HT-29 (cell line): ENCODE measurements at places on chromosomes 6 and 20. TPM values are rescaled to one million over a fixed set of nuclear protein-coding genes. Genes with fewer than 3 reads are reported as not detected.

DNA sequence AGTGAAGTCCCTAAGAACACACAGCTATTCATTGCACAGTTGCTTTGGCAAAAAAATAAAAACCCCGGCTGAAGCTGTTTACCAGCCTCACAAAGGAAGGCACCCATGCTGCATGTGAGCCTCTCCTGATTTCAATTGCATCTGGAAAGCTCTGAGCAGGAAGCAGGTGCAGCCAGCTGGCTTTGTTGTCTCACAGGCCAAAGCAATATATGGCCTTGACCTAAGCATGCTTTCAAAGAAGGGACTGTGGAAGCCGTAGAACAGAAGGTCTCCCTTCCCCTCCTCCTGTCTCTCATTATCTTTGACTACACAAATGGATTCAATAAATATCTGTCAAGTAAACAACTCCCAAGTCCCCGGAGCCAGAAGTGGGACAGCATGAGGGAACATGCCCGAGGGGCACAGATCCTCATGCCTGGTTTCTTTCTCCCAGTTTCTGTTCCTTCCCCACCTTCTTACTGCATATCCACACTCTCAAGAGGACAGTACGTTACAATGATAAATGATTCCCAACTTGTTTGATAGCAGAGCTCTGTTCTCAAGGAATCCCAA, 57.2 kb upstream of the PCSK2 start:
- DNase-seq, result no peak

- no peak for DNase-seq
Measured at GRCh38 chr6:13038741-13039190, 289.6 kb downstream of the TBC1D7 start.

Gene CNBD2
- 13.7 and 14.5 TPM in 2 replicates for total RNA-seq

- no peak for DNase-seq
Measured at GRCh38 chr6:119442776-119443184, 93.2 kb upstream of the MAN1A1 start.

Gene MLIP
- total RNA-seq, result not detected in 2 replicates

DNA sequence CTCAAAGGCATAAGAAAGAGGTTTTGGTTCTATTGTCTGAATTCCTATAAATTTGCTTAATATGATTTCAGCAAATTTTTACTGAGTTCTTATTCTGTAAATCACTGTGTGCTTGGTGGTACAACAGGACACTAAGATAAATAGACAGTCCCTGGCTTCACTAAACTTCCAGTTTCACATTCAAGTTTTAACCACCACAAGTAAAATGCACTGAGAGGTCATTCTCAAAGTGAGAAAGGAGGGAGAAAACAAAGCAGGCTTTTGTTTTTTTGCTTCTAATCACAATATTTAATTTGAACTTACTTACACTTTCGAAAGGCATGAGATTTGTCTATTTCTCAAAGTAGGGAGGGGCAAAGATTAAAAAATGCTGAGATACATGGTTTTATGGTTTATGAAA, 445.7 kb downstream of the CDC5L start:
- DNase-seq, result no peak

Gene ATAT1
- 8.3 and 9.2 TPM in 2 replicates for total RNA-seq

DNA sequence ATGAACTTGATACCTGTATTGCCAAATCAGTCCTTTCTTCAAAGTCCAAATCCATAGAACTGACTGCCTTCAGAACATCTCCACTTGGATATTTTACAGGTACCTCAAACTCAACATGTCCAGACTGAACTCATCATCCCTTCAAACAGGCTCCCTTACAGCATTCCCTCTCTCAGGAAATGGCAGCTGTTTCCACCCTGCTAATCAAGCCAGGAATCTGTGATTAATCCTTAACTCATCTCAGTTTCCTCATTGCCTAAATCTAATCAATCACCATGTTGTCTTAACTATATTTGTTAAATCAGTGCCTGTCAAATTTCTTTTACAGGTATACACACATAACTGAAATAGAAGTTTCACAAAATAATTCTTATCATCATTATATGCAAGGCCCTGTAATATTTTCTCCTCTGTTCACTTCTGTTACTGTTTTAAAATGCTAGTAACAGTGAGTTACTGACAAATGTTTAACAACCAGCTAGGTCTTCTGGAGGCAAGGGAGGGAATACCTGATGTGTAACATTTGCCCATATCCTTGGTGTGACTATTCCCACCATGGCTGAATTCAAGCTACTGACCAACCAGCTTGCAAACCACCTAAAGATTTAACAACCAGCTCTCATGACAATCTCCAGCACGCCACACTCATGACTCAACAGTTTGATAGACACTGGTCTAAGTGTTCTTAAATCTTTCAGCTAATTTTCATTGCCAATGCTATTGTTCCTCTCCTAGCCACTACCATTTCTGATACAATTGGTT, 124.9 kb downstream of the ADAT2 start:
- peak; percentile 38 for DNase-seq

GRCh38 chr20:3342766-3343165, 64.7 kb downstream of the DNAAF9 start:
- no peak for DNase-seq

Gene GSTA2
- total RNA-seq, result 0.18 TPM in 1 of 2 replicates, not detected in the other

DNA sequence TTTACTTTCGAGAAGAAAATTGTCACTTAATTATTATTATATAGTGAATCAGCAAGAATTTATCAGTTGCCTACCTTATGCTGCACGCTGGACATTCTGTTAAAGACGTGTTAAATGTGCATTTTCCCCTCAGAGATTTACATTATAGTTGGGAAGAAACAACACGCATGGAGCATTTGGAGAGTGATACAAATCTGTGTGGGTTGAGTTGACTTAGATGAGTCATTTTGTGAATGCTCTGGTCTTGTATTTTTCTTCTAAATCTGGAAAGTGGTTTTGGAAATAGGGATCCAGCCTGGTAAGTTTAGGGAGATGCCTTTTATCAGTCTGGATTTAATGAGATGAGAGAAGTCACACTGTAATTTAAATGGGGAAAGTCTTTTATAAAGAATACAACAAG, 24.0 kb upstream of the SMIM26 start:
- no peak for DNase-seq

Gene BPIFB6
- total RNA-seq, result not detected in 2 replicates

GRCh38 chr6:63844287-63844686, 208.7 kb downstream of the PHF3 start:
- DNase-seq, result no peak

GRCh38 chr6:22550971-22551670, 18.2 kb upstream of the HDGFL1 start:
- DNase-seq, result no peak

- no peak for DNase-seq
Measured at GRCh38 chr6:1600063-1600763, 9.5 kb upstream of the FOXC1 start.

GRCh38 chr6:168121303-168121665, 42.3 kb upstream of the FRMD1 start:
- no peak for DNase-seq

- DNase-seq, result peak; percentile 46
Measured at GRCh38 chr20:409697-410559, 1.8 kb downstream of the RBCK1 start.

GRCh38 chr6:111780393-111780792, 92.9 kb downstream of the FYN start:
- DNase-seq, result no peak

Gene JPH2
- 0.03 and 0.18 TPM in 2 replicates for total RNA-seq

Gene RALGAPB
- total RNA-seq, result 18.4 and 20.0 TPM in 2 replicates

DNA sequence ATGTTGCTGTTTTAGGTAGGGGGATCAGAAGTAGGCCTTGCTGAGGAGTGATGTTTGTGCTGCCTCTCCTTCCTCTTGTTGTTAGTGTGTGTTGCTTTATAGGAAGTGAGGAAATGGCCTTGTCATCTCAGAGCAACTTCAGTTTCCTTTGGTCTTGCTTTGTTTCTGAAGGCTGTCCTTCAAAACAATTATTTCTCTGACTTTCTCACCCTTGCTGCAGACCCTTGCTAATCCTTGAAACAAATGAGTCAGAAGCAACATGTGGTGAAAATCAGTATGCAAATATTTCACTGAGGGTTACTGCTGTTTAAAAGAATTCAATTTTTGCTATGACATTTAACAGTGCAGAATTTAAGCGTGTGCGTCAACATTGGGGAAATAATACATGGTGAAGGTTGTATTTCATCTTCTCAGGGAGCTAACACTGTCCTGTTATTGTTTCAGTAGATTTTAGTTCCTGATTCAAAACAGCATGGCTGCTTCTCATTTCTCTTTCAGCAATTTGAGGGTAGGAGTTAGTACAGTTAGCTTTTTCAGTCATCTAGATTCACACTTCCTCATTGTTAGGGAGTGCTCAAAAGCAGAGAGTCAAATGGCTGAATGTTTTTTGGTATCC, 13.8 kb downstream of the RNF144B start:
- DNase-seq, result no peak

- DNase-seq, result no peak
Measured at GRCh38 chr20:51500311-51500710, 42.2 kb downstream of the NFATC2 start.

- DNase-seq, result no peak
Measured at GRCh38 chr6:85544776-85545175, 48.9 kb downstream of the SNX14 start.

GRCh38 chr6:37731371-37731770, 33.7 kb upstream of the MDGA1 start:
- no peak for DNase-seq

Gene TXNDC5
- total RNA-seq, result 140 and 149 TPM in 2 replicates

GRCh38 chr6:160790028-160790792, 88.2 kb downstream of the PLG start:
- peak; percentile 42 for DNase-seq

DNA sequence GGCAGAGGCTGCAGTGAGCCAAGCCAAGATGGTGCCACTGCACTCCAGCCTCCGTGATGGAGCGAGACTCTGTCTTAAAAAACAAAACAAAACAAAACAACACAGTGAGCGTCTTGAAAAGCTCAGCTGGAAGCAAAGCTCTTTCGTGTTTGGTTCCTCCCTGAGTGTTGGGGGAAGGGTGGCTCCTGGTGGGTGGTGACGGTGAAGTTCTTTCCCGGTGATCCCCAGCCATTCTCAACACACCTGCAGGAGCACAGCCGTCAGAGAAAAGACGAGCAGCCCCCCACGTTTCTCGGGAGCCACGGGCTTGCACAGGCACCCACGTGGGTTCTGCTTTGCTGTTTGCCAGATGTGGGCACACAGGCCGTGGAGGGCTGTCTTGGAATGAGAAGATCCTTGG, 3.2 kb downstream of the BHLHE23 start:
- DNase-seq, result no peak

GRCh38 chr6:3612341-3613041, 139.0 kb downstream of the PXDC1 start:
- peak; percentile 74 for DNase-seq

DNA sequence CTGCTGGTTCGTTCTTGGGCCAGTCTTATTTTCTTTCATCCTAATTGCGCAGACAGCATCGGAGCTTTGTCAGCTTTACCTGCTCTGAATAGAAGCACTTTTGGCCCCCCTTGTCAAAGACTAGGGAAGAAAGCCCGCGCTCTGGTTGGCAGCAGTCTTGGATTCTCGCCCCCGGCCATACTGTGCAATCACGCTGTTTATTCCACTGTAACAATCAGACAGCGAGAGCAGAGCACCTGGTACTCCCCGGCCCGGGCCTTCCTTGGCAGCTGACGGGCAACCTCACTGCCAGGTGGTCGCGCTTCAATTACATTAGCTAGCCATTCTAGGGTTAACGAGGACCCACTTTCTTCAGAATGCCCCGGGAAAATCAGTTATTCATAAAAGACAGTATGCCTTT, 72.6 kb downstream of the INSM1 start:
- no peak for DNase-seq

Gene C20orf141
- not detected in 2 replicates for total RNA-seq

Gene MYBL2
- 108 and 123 TPM in 2 replicates for total RNA-seq

- no peak for DNase-seq
Measured at GRCh38 chr6:169162752-169163407, 90.8 kb downstream of the THBS2 start.

DNA sequence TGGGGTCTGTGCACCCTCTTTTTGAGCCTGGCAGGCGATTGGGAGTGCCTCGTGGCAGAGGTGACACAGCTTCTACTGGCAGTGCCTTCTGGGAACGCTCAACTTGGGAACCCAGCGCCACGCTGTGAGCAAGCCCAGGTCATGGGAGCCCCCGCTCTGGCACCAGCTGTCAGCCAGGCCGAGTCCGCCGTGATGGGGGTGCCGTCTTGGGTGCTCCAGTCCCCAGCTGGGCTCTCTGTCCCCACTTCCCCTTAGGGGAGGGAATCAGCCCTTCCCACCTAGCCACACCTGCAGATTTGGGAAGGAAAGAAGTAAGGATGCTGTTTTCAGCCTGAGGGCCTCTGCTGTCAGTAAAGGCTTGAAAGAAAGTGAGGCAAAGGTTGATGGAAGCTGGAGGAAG, 31.0 kb upstream of the NTSR1 start:
- no peak for DNase-seq

Gene TMEM151B
- not detected in 2 replicates for total RNA-seq

- no peak for DNase-seq
Measured at GRCh38 chr6:106227612-106228507, 97.7 kb downstream of the ATG5 start.
